ENCODE measurements at places on chromosomes 16 and 17.

- DNase-seq, result no peak
Observed at GRCh38 chr16:54150861-54151260, 135.7 kb downstream of the IRX3 start.

GRCh38 chr16:65744401-65744800 lies 622.1 kb upstream of the CDH5 start:
- no peak for DNase-seq

GRCh38 chr17:18848501-18848900 lies 9.4 kb upstream of the PRPSAP2 start:
- DNase-seq, result no peak

- no peak for DNase-seq
Observed at GRCh38 chr17:31722251-31723056, 136.6 kb downstream of the COPRS start.

DNA sequence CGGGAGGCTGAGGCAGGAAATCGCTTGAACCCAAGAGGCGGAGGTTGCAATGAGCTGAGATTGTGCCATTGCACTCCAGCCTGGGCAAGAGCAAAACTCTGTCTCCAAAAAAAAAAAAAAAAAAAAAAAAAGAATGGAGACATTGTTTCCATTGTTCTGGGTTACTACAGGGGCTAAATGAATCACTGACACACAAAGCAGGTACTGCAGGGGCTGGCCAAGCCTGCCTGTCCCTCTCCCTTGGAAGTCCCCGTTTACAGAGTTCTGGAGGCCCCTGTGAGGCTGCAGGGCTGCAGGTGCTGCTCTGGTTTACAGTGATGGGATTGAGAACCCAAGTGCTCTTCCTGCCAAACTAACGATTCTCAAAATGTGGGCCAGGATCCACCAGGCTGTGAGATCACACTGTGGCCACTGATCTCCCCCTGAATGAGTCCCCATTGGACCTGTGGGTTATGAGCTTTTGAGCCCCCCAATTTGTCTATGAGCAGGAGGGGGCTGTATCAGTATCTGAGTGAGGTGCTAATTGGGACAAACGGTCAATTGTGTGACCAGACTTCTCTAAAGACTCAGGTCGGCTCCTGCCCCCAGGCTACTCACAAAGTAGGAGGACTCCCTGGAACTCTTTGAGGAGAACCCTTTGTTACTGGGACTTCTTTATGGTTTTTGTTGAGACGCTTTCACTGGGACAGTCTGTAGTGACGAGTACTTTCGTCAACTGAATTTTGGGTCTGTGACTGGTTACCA lies 39.0 kb downstream of the DNAH17 start:
- no peak for DNase-seq

GRCh38 chr16:57786632-57787518 lies 15.4 kb downstream of the KIFC3 start:
- no peak for DNase-seq

GRCh38 chr17:74433421-74434121 lies 1.7 kb downstream of the GPRC5C start:
- no peak for DNase-seq

DNA sequence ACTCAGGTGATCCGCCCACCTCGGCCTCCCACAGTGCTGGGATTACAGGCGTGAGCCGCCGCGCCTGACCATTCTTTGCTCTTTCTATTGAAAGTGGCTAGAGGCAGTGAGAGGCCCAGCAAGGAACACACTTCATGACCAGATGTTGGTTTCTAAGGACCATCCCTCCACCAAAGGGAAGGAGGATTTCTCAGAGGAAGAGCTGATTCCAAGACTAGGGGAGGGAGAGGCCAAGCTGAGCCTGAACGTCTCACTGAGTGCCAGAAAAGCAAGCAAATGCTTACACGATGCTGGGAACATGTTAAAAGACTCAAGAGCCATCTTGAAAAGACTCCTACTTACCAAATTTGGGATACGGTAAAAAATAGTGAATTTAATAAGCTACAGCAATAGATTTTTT lies 79.2 kb downstream of the MRM3 start:
- DNase-seq, result no peak

Measured in hematopoietic multipotent progenitor cell (in vitro differentiated cells).